ENCODE measurements at places on chromosomes 12 and 14.

DNA sequence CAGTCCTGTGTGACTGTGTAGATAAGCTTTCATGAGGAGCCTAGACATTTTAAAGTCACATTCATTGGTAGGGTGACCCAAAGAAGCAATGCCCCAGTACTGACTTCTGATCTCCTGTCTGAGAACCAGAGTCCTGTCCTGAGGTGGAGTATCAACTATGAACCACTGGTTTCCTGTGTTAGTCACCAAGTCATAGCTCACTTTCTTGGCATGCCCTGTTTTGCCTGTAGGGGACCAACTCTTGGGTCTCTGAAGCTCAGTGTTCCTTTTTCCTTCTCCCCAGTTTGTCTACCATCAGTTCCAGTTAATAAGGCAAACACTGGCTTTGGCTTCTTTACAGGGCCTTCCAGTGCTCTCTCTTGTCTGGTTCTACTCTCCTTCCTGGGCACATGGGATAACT is 97.4 kb downstream of the C12orf75 start:
- no peak for DNase-seq

DNA sequence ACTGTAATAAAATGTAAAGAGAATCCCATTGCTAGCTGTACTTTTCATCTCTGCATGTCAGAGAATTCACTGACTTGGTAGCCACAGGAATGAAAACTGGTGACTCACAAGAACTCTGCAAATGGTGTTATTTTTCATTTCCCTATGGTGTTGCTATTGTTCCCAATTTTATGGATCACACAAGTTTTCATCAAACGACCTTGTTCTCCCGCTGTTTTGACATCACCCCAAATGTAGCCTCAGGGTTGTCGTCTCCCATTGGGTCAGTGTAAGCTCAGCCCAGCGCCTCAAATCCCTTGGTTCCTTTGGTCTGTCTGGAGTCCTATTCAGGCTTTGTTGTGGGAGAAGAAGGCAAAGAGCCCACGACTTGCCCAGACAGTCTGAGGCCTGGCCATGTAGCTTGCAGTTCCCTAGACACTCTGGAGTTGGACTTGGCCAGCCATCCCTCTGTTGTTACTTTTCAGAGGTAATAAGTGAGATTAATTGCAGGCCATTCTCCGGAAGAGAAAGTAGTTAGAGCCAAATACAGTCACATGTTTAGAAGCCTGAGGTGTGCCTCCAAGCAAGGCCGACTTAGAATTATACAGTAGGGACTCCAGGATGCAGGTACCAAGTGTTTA is 159.2 kb downstream of the TGFB3 start:
- no peak for DNase-seq

DNA sequence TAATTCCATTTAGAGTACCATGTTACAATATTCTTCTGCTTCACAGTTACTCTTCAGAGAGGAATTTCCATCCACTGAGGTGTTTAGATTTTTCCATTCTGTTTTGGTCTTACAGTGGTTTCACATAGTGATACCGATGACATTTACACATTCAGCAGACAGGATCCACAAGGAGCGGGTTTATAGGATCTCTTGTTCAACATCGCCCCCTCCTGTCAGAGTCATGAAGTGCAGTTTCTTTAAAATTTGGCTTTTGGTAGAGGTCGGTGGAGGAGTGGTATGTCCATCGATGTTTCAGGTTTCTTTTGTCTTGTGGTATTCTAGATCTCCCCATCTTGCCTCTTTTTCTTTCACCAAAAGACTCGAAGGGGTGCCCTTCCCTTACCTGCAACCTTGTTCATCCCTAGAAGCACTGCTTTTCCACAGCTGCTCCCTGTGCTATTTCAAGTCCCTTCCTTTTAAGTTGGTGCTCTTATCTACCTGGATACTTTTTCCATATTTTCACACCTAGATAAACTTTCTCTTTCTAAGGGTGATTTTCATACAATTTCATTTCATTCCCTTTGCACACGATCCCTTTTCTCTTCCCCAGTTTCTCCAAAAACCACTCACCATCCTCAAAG is 181.3 kb downstream of the ITPR2 start:
- DNase-seq, result peak; percentile 77

DNA sequence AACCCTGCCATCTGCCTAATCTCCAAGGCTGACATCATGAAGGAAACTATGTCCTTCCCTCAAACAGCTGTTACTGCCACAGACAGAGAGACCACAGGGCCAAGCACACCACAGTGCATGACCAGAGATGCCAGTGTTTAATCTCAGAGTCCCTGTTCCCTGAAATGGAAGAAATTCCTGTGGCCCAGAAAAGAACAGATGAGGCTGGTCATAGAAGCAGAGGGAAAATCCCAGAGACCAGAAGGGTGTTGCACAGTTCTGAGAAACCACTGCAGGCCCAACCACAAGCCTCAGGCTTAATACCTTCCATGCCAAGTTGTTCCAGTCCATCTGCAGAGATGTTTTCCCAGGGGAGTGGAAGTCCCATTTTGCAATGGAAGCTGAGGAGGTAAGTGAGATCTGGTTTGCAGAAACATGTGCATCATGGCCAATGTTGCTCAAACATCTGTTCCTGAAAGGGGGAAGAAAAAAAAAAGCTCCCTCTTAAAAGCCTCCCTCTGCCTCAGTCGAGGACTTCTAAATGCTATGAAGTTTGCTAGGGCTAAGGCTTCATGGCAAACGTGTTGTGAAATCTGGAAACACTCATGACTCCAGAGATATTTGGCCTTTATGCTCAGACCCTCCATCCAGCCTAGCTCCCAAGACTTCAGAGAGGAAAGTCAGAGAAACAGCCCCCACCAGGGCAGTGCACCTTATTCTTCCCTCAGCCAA is 98.6 kb downstream of the SCARB1 start:
- DNase-seq, result no peak

- DNase-seq, result no peak
Measured at GRCh38 chr12:49867570-49868341, 24.9 kb upstream of the BCDIN3D start.

Measured in Panc1 (cell line).